ENCODE measurements at places on chromosomes 1 and 21.
A peak's percentile ranks its signal among the peaks of the same experiment; 100 is the strongest.

- DNase-seq = no peak
Measured at GRCh38 chr1:218250492-218250891, 34.6 kb upstream of the RRP15 start.

GRCh38 chr1:32082022-32082421, 9.3 kb downstream of the TMEM39B start:
- no peak for DNase-seq

GRCh38 chr1:232301246-232301645, 328.7 kb downstream of the SIPA1L2 start:
- no peak for DNase-seq

GRCh38 chr1:61043010-61043820, 39.1 kb upstream of the NFIA start:
- peak; percentile 61 for DNase-seq

- no peak for DNase-seq
Measured at GRCh38 chr1:99270646-99271045, 6.4 kb downstream of the PLPPR4 start.

DNA sequence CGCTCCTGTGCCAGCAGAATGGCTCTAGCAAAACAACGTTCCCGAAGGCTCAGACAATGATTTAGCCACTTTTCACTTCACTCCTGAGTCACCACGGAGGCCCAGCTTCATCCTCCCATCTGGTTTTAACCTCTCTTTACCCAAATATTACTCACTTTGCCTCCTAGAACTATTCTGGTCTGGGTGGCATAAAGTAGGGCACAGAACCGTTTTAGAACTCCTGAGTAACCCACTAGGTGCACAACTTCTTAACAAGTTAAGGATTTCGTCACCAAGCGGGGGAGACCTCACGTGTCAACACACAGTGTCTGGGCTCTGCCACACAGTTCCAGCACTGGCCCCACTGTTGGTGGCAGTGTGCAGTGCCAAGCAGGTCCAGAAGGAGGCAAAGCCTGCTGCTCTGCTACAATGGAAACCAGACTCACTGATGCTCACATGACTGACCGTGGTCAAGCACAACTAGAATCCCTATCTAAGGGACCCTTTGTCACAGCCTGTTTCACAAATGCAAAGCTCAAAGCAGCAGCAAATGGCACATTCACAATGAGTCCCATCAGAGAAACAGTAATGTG, 121.7 kb downstream of the SIPA1L2 start:
- DNase-seq = peak; percentile 79

- no peak for DNase-seq
Measured at GRCh38 chr1:189616893-189617292, 860.8 kb downstream of the BRINP3 start.

Measured in hippocampal formation (tissue), 2 donors.